ENCODE measurements at places on chromosomes 16 and 17.
A peak's percentile ranks its signal among the peaks of the same experiment; 100 is the strongest.

DNA sequence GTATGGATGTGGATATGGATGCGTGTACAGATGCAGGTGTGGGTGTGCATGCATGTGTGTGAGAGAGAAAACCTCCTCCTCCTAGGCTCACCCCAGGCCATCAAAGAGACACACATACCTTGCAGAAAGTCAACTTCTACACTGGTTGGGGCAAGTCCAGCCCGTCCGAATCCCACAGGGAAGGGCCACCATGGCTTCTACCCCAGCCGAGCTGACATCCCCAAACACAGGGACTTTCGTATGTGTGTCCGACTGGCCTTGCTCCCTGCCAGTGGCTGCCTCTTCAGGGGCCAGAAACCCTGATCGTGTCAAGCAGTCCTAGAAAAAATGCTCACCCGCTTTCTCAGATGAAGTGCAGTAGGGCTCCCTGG lies 134.2 kb downstream of the XYLT1 start:
- DNase-seq, result no peak

DNA sequence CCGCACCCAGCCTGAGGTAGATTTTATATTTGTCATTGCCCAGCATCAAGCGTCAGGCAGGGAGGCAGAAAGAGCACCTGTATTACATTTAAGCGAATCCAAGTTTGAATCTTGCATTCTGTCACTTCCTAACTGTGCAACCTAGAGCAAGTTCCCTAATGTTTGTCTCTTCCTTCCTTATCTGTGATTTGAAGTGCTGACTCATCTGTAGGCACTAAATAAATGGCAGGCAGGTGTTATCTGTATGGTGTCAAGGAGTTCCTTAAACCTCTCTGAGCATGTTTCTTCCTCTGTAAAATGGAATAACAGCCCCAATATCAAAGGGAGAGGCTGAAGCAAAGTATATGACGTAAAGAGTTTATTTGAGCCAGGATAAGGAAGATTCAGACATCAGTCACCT lies 24.3 kb downstream of the GP2 start:
- DNase-seq, result no peak

DNA sequence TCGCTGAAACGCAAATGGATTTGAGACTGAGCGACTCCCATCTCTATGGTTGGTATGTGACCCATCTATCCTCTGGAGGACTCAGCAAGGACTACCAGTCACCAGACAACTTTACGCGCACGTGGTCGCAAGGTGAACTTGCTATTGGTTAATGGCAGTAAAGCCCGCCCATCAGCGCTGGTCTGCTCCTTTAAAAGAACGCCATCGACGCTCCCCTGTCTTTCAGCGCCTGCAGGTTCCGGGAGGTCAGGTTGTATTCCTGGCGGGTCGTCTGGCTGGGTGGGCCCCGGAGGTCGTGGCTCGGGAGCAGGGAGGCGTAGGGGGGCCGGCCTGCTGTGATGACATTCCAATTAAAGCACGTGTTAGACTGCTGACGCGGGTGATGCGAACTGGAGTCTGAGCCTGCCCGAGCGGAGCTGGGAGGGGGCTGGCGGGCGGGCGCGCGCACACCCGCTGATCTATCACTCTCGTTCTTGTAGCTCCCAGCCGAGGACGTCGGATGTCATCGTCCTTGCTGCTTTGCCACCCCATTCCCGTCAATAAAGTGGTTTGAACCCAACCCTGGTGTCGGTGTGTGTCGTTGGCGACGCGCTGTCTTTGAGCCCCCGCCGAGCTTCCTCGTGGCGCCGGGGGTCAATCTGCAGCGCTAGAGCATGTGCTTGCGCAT lies 15.9 kb upstream of the ERN1 start:
- DNase-seq, result peak; percentile 100

GRCh38 chr16:84568066-84568465 lies 49.8 kb downstream of the COTL1 start:
- no peak for DNase-seq

GRCh38 chr16:471353-472198 lies 46.1 kb downstream of the RAB11FIP3 start:
- peak; percentile 4 for DNase-seq

DNA sequence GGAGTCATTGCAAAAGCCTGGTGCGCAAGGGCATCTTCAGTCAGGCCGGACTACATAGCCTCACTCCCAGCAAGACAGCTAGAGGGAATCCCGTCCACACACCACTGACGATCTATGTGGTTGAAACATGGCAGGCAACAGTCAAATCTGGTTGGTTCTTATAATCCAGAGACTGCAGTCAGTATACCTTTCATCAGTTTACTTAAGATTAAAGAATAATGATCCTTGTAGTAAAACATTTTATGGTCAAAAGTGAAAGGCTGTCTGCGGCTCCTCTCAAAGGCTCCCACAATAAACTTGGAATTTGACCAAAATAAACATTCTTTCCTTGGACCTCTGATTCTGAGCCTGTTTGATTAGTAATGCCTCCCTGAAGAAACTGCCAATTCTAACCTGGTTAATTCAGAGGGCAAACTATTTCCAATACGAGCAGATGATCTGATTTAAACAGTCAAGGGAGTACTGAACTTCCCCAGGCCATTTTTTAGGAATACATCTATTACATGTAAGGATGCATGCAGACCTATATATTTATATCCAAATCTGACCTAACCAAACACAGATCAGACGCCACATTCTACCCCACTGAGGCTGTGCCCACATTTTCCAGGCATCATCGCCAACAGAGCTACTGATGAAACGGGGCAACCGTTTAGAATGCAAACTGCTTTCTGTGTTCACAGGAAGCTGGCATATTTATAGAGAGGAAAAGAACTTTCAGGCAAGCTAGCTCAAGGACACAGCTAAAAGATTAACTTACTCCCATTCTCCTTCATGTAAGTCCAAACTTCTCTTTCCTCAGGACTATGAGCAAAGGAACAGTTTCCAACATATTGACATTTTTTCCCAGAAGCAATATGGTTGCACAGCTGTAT lies 15.3 kb upstream of the TXNDC11 start:
- DNase-seq, result peak; percentile 7

DNA sequence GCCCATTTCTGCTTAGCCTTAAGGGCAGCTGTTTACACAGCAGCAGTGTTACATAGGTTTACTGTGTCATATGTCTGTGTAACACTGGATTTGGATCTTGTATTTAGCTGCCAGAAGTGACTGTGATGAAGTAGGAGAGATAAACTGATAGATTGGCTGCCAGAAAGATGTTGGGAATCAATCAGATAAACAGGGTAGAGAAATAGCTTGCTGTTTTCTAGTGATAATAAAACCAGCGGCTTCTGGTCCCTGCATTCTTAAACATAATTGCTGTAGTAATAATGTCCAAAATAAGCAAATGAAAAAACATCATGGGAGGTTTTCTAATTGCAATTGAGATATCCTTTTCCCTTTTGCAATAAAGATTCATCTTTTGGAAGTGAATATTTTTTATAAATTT lies 68.7 kb downstream of the AATF start:
- no peak for DNase-seq

Measured in AG04449 (cell line).